ENCODE measurements at places on chromosomes 11 and 22.

DNA sequence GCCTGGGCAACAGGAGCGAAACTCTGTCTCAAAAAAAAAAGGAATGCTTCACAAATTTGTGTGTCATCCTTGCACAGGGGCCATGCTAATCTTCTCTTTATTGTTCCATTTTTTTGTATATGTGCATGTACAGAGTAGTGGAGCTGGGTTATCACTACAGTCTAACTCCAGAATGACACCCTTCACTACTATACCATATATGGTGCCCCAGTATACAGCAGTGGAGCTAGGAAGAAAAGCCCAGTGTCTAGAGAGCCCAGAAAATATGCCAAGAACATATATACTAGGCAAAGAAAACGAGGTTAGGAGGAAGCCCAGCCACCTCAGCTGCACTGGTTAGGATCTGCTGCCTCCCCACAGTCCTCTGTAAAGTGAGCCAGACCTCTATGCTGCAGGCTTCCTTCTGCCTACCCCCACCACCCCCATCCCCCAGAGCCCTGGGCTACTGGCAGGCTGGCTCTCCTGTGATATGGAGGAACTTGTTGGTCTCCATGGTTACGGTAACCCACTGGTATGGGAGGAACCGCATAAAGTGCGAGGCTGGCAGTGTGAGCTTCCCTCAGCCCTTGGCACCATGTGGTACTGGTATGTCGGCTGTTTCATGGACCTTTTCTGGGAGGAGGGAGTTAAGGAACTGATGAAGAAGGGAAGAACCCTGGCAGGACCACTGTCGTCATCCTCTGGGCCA lies 34.3 kb downstream of the RCOR2 start:
- DNase-seq: no peak

- DNase-seq: no peak
Observed at GRCh38 chr22:30321461-30321860, 5.3 kb downstream of the TBC1D10A start.

GRCh38 chr11:111982019-111982464 lies 43.2 kb upstream of the DLAT start:
- DNase-seq: peak; percentile 57

GRCh38 chr22:45925811-45926351 lies 51.1 kb downstream of the WNT7B start:
- no peak for DNase-seq

DNA sequence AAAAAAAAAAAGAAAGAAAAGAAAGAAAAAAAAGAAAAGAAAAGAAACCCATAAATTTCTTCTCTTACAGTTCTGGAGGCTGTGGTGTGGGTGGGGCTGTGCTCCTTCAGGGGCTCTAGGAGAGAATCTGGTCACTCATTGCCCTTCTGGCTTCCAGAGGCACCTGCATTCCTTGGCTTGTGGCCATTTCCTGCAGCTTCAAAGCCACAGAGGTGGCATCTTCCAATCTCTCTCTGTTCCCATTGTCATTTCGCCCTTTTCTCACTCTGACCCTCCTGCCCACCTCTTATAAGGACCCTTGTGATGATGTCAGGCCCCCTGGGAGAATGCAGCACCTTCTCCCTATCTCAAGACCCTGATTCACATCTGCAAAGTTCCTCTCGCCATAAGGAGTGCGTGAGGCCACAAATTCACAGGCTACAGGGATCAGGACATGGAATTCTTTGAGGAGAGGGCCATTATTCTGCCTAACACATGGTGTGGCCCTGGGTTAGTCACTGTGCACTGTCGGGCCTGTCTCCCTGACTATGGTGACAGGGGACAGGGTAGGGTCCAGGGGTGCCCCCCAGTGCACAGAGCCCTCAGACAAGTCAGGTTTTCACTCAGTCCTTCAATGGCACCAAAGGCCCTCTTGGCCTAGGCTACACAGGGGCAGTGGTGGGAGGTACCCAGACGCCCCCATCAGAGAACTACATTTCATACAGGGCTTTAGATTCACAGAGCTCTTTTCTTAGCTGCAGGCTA lies 38.6 kb upstream of the PRR5 start:
- no peak for DNase-seq

- DNase-seq: no peak
Observed at GRCh38 chr22:24753914-24754313, 20.6 kb downstream of the PIWIL3 start.

DNA sequence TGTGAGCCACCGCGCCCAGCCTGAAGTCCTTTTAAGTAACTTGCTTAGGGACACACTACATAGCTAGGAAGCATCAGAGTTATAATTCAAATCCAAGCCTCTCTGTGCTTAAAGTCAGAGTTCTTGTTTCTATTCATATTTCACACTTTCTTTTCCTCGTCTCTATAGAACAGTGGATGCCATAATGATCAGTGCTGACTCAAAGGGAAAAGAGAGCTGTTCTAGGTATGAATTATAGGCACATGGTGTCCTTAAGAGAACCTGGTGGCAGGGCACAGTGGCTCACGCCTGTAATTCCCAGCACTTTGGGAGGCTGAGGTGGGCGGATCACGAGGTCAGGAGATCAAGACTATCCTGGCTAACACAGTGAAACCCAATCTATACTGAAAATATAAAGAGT lies 400.2 kb upstream of the DDI1 start:
- DNase-seq: no peak

GRCh38 chr22:42905217-42905616 lies 48.1 kb upstream of the ARFGAP3 start:
- no peak for DNase-seq

DNA sequence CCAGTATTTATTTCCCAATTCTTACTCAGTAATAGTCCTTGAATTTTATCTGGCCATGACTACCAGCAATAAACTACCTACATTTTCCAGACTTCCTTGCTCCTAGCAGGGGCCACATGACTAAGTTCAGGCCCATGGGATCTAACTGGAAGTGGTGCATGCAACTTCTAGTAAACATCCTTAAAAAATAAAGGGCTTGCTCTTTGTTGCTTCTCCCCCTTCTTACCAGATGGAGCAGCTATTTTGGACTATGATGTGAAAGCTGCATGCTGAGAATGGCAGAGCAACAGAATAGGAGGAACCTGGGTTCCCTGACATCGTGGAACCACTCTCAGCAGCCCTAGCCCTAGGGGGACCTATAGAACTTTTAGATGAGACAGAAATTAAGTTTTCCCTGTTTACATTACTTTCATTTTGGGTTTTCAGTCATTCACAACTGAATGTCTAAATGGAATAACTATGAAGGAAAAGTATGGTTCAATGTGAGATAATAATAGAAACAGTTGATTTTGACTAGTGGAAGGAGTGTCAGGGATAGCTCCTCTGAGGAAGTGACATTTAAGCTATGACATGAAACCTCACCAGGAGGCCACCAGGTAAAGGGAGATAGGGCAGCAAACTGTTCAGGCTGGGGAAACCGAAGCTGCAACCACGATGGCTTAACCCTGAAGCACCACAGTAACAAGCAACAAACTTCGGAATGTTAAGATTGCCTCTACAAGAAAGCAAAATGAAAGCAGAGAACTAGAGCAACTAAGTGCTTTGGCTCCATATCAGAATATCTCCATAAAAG lies 48.9 kb downstream of the PHF21A start:
- DNase-seq: no peak

GRCh38 chr22:36027935-36028645 lies 534 bp downstream of the RBFOX2 start:
- no peak for DNase-seq

GRCh38 chr22:42343531-42344081 lies 73.2 kb upstream of the TCF20 start:
- DNase-seq: no peak

GRCh38 chr11:71112454-71112853 lies 139.9 kb downstream of the SHANK2 start:
- DNase-seq: no peak

Measured in activated naive CD4-positive, alpha-beta T cell treated with Interleukin-2 at 50 U/mL for 16 hours (primary cell).